ENCODE measurements at places on chromosomes 5 and 9.

GRCh38 chr9:115230924-115231515 lies 113.1 kb upstream of the TNC start:
- no peak for DNase-seq

GRCh38 chr5:137019229-137019628 lies 479.9 kb downstream of the SPOCK1 start:
- no peak for DNase-seq

- DNase-seq, result peak; percentile 58
Measured at GRCh38 chr5:154868702-154869101, 10.3 kb downstream of the CNOT8 start.

- no peak for DNase-seq
Measured at GRCh38 chr5:115555084-115555633, 10.6 kb upstream of the FEM1C start.

DNA sequence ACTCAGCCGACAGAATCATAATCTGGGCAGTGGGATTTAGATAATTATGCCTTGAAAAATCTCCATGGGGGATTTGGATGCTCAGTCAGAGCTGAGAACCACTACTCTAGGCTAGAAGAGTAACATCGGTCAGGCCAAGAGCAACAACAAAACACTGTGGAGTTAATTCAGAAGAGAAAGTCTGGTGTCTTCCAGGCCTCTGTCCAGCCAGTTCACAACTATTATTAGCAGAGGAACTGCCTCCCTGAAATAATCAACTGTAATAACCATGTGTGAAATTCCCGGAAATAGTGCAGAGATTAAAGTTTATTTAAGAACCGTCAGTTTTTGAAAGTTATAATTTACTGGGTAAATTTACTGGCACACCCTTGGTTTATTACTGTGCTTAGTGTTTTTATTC lies 8.2 kb upstream of the MARCHF3 start:
- peak; percentile 19 for DNase-seq

GRCh38 chr9:135978642-135979546 lies 17.7 kb upstream of the UBAC1 start:
- no peak for DNase-seq

DNA sequence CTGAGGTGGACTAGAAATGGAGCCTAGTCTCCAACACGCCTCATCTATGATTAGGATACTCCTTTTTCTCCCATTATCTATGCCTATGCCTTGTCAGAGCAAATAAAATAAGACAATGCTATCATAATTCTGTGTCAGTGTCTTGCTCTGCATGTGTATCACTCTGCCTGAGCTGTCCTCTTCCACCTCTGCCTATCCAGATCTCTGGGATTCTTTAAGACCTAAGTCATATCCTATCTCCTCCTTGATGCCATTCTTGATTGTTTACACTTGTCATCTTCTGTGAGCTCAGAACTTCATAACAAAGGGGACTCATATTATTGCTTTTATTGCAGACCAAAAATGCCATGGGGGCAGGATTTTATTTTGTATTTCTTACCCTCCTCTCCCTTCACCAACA lies 351.2 kb upstream of the C9orf72 start:
- no peak for DNase-seq

GRCh38 chr5:139631520-139632165 lies 16.5 kb upstream of the CXXC5 start:
- DNase-seq, result no peak

- DNase-seq, result no peak
Measured at GRCh38 chr5:135591277-135591676, 12.5 kb upstream of the CXCL14 start.

DNA sequence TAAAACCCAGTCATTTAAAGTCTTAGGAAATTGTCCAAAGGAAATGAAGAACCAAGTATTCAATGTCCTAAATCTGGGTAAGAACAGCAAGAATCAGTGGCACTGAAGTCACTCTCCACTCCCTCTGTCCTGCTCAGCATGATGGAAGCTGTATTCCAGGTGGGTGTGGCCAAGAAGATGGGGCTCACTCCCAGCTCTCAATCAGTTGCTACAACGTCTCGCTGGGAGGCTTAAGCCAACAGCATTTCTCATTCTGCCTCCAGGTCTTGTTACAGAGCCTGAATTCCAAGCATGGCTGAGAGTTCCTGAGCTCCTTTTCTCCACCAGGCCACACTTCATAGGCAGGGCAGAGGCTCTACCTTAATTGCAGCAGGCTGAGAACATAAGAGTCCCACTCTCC lies 41.2 kb upstream of the TRIO start:
- DNase-seq, result peak; percentile 42

- peak; percentile 74 for DNase-seq
Measured at GRCh38 chr5:14428302-14429081, 153.1 kb upstream of the OTULINL start.

DNA sequence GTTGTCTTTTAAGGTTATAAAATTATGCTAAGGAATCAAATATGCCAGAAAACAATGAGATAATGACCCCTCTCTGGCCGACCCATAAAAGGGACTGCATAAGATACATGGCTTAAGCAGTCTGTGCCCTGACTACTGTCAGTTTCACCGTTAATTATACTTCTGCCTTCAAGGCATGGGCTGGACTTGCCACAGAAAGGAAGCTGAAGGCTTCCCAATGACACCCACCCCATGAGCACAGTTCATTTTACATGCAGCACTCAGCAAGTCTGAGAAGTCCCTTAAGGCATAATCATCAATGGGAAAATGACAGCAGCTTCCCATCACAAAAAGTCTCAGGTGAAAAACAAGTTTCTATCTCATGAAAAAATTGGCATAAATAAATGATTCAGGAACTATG lies 175.6 kb downstream of the GLIS3 start:
- no peak for DNase-seq

GRCh38 chr5:57468481-57469163 lies 14.0 kb downstream of the ACTBL2 start:
- DNase-seq, result peak; percentile 89

GRCh38 chr5:174572591-174572990 lies 151.8 kb upstream of the MSX2 start:
- DNase-seq, result no peak

DNA sequence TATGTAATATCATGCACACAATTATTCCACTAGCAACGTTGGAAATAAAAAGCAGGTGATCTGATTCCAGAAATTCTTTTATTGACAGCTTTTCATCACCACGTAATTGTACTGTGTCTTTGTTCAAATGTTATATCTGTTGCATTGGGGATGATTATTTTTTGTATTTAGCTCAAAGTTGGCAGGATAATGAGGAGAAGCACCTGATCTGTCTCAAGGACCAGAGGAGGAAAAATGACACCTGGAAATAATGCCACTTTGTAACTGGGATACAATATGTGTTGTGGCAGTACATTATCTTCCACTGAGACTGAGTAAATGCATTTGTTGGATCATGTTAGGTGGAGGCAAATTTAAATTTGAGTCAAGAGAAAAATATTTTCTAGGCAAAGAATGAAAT lies 1298.8 kb upstream of the CDH6 start:
- no peak for DNase-seq

Data from choroid plexus epithelial cell (primary cell).